Naive thymus-derived CD4-positive, alpha-beta T cell (primary cell): ENCODE measurements at places on chromosomes 13 and 19.

GRCh38 chr13:40776681-40777165 is 5.7 kb upstream of the MRPS31 start:
- no peaks in the 10 kb centered on the region for H3K36me3 ChIP-seq
- peak overlapping the region; percentile 61 for H3K27ac ChIP-seq
- peak; percentile 83 for DNase-seq

GRCh38 chr13:79684371-79684770 is 203.4 kb downstream of the NDFIP2 start:
- no peak overlapping the region for H3K27ac ChIP-seq
- H3K27me3 ChIP-seq, result no peaks in the 10 kb centered on the region
- no peaks in the 10 kb centered on the region for H3K36me3 ChIP-seq
- H3K4me3 ChIP-seq, result no peak overlapping the region
- H3K4me1 ChIP-seq, result no peaks in the 10 kb centered on the region
- DNase-seq, result no peak

DNA sequence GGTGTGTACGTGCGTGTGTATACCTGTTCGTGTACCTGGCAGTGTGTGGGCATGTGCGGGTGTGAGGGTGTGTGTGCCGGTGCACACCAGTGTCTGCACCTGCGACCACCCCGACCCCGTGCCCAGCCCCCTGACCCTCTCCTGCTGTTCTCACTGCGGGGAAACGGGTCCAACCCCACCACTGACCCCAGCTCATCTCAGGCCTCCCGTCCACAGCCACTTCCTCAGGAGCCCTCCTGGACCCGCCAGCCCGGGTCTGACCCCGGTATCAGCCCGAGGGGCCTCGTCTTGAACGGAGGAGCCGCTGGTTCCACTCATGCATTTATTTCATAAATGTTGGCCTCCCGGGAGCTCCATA is 23.8 kb upstream of the ONECUT3 start:
- H3K36me3 ChIP-seq, result no peaks in the 10 kb centered on the region
- H3K4me3 ChIP-seq, result no peak overlapping the region
- no peak overlapping the region for H3K27ac ChIP-seq

- no peak overlapping the region for H3K27ac ChIP-seq
- peaks cover 7% of the 10 kb centered on the region for H3K36me3 ChIP-seq
- no peaks in the 10 kb centered on the region for H3K4me1 ChIP-seq
- DNase-seq, result no peak
- no peaks in the 10 kb centered on the region for H3K27me3 ChIP-seq
- H3K4me3 ChIP-seq, result no peak overlapping the region
Observed at GRCh38 chr19:38592940-38593339, 24.8 kb downstream of the MAP4K1 start.

- H3K27me3 ChIP-seq, result no peaks in the 10 kb centered on the region
- H3K36me3 ChIP-seq, result no peaks in the 10 kb centered on the region
- H3K4me3 ChIP-seq, result no peak overlapping the region
- no peak for DNase-seq
- H3K27ac ChIP-seq, result no peak overlapping the region
Observed at GRCh38 chr13:86684402-86684801, 885.2 kb upstream of the SLITRK6 start.

GRCh38 chr13:66563076-66563475 is 667.1 kb downstream of the PCDH9 start:
- H3K27me3 ChIP-seq, result no peaks in the 10 kb centered on the region
- no peaks in the 10 kb centered on the region for H3K36me3 ChIP-seq
- no peak for DNase-seq
- H3K4me1 ChIP-seq, result no peaks in the 10 kb centered on the region

- H3K27me3 ChIP-seq, result no peaks in the 10 kb centered on the region
- H3K27ac ChIP-seq, result no peak overlapping the region
- no peak for DNase-seq
- H3K4me1 ChIP-seq, result no peaks in the 10 kb centered on the region
- no peak overlapping the region for H3K4me3 ChIP-seq
- no peaks in the 10 kb centered on the region for H3K36me3 ChIP-seq
Observed at GRCh38 chr13:36142735-36143134, 11.6 kb upstream of the DCLK1 start.

DNA sequence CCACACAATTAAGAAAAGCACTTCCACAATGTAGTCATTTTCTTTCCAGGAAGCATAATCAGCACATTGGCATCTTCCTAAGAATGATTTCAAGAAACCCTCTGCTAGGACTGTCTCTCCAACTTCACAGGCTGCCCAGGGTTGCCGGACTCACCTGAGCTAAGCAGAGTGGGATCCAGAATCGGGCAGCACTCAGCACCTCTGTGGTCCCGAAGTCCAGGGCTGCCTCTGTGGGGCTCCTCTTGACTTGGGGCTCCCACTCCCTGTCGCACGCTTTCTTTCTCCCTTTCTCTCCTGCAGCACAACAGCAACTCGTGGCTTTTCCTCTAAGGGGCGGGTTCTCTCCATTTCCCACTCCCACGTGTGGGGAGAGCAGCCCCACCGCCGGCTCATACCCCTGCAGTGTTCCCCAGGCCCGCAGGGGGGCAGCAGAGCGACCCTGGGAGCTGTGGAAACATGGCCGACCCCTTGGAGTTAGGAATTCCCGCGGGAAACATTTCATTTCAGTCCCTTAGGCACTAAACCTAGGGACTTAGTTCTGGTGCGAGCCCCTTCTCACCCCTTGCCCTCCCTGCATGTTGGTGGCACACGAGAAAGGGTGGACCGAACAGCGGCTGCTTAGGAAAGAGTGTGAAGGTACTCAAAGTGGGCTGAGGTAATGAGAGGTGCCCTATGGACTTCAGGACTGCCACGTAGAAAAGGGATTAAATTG is at the start of gene TMEM272:
Gene TMEM272, minus strand, starts transcription at position 316 of the 712 bp plus-strand sequence. CDS start 6,647 bp downstream, outside the sequence.
- H3K36me3 ChIP-seq, result no peaks in the 10 kb centered on the region
- DNase-seq, result peak; percentile 26
- H3K27me3 ChIP-seq, result no peaks in the 10 kb centered on the region
- H3K4me1 ChIP-seq, result no peaks in the 10 kb centered on the region

DNA sequence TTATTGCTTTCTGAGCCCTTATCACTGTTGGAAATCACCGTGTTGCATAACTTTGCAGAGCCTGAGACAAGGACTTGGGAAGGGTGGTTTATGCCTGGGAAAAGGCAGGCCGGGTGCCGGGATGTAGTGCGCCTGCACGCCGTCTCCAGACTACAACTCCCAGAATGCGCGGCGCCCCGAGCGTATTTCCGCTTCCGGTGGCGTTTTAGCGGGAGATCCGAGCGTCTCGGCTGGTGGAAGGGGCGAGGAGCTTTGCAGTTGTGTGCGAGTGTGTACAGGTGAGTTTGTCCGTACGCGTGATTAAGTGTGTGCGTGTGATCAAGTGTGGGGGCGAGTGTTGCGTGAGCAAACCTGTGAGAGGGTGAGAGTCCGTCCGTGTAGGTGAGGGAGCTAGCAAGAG is 75.4 kb downstream of the PEG3 start:
- H3K4me1 ChIP-seq, result no peaks in the 10 kb centered on the region
- peak overlapping the region; percentile 22 for H3K4me3 ChIP-seq
- no peaks in the 10 kb centered on the region for H3K27me3 ChIP-seq
- no peak for DNase-seq

DNA sequence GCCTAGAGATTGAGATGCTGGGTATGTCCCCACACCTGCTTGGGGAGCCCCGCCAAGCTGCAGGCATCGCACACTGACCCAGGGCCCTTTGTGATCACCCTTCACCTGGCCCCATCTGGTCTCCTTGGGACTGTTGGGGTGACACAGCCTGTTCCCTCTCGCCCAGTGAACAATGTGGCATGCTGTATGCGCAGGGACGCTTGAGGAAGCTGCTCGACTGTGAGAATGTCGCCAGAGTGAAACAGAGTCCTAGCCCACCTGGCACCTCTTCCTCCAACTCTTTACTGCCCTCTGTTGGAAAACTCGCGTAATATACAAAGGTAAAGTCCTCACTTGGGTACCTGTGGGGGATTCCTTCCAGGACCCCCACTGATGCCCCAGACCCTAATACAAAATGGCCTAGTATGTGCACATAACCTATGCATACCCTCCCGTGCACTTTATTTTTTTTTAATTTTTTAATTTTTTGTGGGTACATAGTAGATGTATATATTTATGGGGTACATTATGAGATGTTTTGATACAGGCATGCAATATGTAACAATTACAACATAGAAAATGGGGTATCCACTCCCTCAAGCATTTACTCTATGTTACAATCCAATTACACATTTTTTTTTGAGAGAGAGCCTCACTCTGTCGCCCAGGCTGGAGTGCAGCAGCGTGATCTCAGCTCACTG is 9.0 kb downstream of the BLOC1S3 start:
- H3K27ac ChIP-seq, result no peak overlapping the region
- no peaks in the 10 kb centered on the region for H3K27me3 ChIP-seq
- no peaks in the 10 kb centered on the region for H3K4me1 ChIP-seq
- DNase-seq, result peak; percentile 59
- no peak overlapping the region for H3K4me3 ChIP-seq

GRCh38 chr13:32028711-32029110 is 2.9 kb upstream of the FRY start:
- peaks cover 3% of the 10 kb centered on the region for H3K4me1 ChIP-seq
- no peaks in the 10 kb centered on the region for H3K27me3 ChIP-seq
- H3K4me3 ChIP-seq, result no peak overlapping the region
- no peak for DNase-seq
- H3K27ac ChIP-seq, result no peak overlapping the region

GRCh38 chr19:33758541-33759013 is 38.1 kb upstream of the KCTD15 start:
- no peak overlapping the region for H3K4me3 ChIP-seq
- H3K27ac ChIP-seq, result no peak overlapping the region
- H3K4me1 ChIP-seq, result no peaks in the 10 kb centered on the region

DNA sequence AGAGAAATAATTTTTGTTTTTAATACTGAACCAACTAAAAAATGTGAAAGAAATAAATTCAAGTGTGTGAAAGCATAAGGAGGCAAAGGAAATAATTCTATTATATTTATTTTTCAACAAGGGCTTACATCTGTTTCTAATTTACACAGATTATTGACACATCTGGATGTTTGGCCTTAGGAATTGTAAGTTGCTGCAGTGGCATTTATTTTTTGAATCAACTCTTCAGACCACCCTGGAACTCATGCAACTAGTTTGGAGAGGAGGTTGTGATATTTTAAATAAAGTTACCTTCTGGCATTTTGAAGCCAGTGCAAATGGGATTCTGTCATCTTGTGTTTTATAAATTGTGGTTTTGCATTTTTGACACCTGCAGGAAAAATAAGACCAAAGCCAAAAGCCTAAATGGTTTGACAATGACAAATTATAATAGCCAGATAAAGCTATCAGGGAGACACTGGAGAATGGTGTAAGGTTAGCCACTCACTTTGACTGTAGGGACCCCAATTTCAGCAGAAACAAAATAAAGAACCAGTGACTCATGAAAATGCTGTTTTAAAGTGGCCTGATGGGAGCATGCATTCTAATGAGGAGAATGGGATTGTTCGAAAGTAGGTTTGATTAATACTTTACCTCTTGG is 192.9 kb downstream of the KLF5 start:
- DNase-seq, result no peak
- H3K27ac ChIP-seq, result no peak overlapping the region
- no peak overlapping the region for H3K4me3 ChIP-seq
- H3K4me1 ChIP-seq, result no peaks in the 10 kb centered on the region

- no peaks in the 10 kb centered on the region for H3K36me3 ChIP-seq
- no peaks in the 10 kb centered on the region for H3K27me3 ChIP-seq
- no peaks in the 10 kb centered on the region for H3K4me1 ChIP-seq
- no peak overlapping the region for H3K4me3 ChIP-seq
Observed at GRCh38 chr13:66794340-66795031, 435.6 kb downstream of the PCDH9 start.

GRCh38 chr13:41490371-41491015 is 33.1 kb downstream of the RGCC start:
- H3K27ac ChIP-seq, result peak overlapping the region; percentile 20
- no peaks in the 10 kb centered on the region for H3K36me3 ChIP-seq
- peaks cover 24% of the 10 kb centered on the region for H3K4me1 ChIP-seq

DNA sequence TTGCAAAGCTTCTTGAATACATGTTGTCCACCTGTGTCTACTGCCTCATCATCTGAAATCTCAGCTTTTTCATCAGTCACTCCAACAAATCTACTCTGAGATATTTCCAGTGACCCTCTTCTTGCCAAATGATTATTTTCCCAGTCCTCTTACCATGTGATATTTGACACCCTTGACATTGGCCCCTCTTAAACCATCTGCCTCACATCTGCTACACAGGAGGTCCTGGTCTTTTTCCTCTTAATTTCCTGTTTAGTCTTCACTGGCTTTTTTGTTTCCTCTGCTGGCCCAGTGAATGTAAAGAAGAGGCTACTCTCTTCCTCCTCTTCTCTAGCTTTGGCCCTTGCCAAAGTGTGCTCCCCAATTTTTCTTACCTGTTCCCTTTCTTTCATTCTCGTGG is 218.7 kb downstream of the DNAJC15 start:
- no peaks in the 10 kb centered on the region for H3K4me1 ChIP-seq
- no peak overlapping the region for H3K27ac ChIP-seq
- DNase-seq, result no peak
- no peaks in the 10 kb centered on the region for H3K27me3 ChIP-seq

DNA sequence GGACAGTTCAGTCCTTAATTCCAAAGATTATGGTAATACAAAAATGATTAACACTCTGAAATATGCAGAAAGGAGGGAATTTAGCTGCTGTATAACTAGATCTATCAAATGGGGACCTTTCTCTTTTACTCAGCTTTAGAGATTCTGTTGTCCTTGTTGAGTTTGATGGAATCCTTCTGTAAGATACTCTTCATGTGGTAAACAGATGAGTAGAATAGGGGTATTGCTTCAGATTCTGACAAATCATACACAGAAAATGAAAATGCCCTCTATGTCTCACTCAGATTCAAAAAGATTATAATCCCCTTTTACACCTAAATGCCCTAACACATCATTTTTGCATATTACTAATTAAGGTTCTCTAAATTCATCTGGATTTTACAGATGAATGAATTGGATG is 50.7 kb downstream of the ARHGAP35 start:
- H3K36me3 ChIP-seq, result no peaks in the 10 kb centered on the region
- no peak overlapping the region for H3K4me3 ChIP-seq
- no peaks in the 10 kb centered on the region for H3K27me3 ChIP-seq
- no peak for DNase-seq

GRCh38 chr13:44921931-44922758 is 67.1 kb downstream of the NUFIP1 start:
- H3K27me3 ChIP-seq, result no peaks in the 10 kb centered on the region
- H3K4me3 ChIP-seq, result no peak overlapping the region
- no peaks in the 10 kb centered on the region for H3K36me3 ChIP-seq
- H3K4me1 ChIP-seq, result peaks cover 5% of the 10 kb centered on the region

DNA sequence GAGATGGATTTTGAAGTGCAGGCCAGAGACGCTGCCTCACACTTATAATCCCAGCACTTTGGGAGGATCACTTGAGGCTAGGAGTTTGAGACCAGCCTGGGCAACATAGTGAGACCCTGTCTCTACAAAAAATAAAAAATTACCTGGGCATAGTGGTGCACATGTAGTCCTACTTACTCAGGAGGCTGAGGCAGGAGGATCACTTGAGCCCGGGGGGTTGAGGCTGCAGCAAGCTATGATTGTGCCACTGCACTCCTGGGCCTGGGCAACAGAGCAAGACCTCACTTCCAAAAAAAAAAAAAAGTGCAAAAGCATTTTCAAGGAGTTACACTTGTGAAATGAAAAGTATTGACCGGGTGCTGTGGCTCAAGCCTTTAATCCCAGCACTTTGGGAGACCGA is 27.6 kb upstream of the FBXO17 start:
- H3K27ac ChIP-seq, result no peak overlapping the region
- H3K4me1 ChIP-seq, result no peaks in the 10 kb centered on the region
- H3K27me3 ChIP-seq, result no peaks in the 10 kb centered on the region
- DNase-seq, result no peak
